ENCODE measurements at places on chromosomes 1 and 21. TPM values are rescaled to one million over a fixed set of nuclear protein-coding genes. Genes with fewer than 3 reads are reported as not detected.

The C1orf198 gene
- total RNA-seq = 75.6 TPM

The NECTIN4 gene
- total RNA-seq = not detected

The TMEM125 gene
- total RNA-seq = not detected

The MIXL1 gene
- total RNA-seq = not detected

The FYB2 gene
- total RNA-seq = not detected

The SETSIP gene
- not detected for total RNA-seq

The NES gene
- total RNA-seq = 44.5 TPM

The SPATA45 gene
- total RNA-seq = not detected

The PRKACB gene
- total RNA-seq = 18.3 TPM

The C1orf56 gene
- 0.82 TPM for total RNA-seq

The MXRA8 gene
- 367 TPM for total RNA-seq

The OPRD1 gene
- not detected for total RNA-seq

The STXBP3 gene
- 78.7 TPM for total RNA-seq

The PGLYRP4 gene
- not detected for total RNA-seq

The MR1 gene
- total RNA-seq = 21.6 TPM

The CHI3L1 gene
- total RNA-seq = 3.0 TPM

The FCGR1A gene
- total RNA-seq = not detected

The NFASC gene
- total RNA-seq = 25.9 TPM

The OR2T27 gene
- total RNA-seq = not detected

The CASQ1 gene
- total RNA-seq = 0.18 TPM

The SRSF11 gene
- 110 TPM for total RNA-seq

The S100A1 gene
- total RNA-seq = 0.54 TPM

The OR2M7 gene
- not detected for total RNA-seq

The CATSPERE gene
- 0.49 TPM for total RNA-seq

The CACNA1S gene
- not detected for total RNA-seq

The CHIT1 gene
- total RNA-seq = not detected

The FCGR2B gene
- total RNA-seq = not detected

The OR2G6 gene
- total RNA-seq = not detected

The TBX19 gene
- not detected for total RNA-seq

The LCE3D gene
- total RNA-seq = not detected

The LENEP gene
- total RNA-seq = not detected

The SPRR2G gene
- total RNA-seq = not detected

The AUNIP gene
- 4.8 TPM for total RNA-seq

The FAM177B gene
- not detected for total RNA-seq

The FALEC gene
- not detected for total RNA-seq

The CHRM3 gene
- total RNA-seq = not detected

The AMY1A gene
- total RNA-seq = not detected

The COG2 gene
- 15.7 TPM for total RNA-seq

The FHL3 gene
- total RNA-seq = 6.1 TPM

The TACSTD2 gene
- total RNA-seq = 0.36 TPM
